WERI-Rb-1 (cell line): ENCODE measurements at places on chromosomes 7 and 10.
A peak's percentile ranks its signal among the peaks of the same experiment; 100 is the strongest.

DNA sequence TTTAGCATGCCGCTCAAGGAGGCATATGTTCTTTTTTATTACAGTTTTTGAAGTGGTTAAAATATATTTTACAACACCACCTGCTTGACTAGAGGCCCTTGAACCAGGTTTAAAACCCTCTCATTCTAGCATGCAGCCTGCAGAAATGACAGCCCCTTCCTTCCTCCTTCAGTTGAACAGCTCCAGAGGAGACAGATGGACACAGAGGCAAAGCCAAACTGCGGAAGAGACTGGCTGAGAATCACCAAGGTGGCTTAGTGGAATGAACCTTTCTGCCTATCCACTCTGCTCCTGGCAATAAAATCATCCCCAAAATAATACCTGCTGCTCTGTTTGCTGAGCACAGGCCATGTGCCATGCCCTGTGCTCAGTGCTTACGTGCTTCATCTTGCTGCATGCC is 23.9 kb upstream of the PLPP4 start:
- no peak for DNase-seq

GRCh38 chr7:107917763-107918651 is 27.0 kb downstream of the DLD start:
- no peak for DNase-seq

DNA sequence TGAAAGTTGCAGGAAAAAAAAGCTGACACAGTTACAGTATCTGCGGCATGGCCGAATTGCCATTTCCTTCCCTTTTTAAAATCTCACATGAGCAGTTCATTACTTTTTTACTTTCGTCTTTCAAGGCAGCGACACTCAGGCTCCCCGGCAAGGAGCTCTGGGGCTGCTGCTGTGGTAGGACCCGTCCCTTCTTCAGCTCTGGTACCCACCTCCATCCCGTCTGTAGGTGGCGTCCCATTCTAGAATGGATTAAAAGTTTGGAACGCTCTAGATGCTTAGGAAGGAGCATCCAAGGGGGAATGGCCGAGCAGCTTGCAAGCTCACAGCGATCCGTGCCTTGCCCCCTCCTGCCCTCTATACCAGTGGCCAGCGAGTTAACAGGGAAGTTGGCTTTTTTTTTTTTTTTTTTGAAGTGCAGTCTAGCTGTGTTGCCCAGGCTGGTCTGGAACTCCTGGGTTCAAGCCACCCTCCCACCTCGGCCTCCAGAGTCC is 22.8 kb upstream of the TTYH3 start:
- peak; percentile 46 for DNase-seq

GRCh38 chr10:90087197-90088023 is 386.0 kb downstream of the KIF20B start:
- no peak for DNase-seq

DNA sequence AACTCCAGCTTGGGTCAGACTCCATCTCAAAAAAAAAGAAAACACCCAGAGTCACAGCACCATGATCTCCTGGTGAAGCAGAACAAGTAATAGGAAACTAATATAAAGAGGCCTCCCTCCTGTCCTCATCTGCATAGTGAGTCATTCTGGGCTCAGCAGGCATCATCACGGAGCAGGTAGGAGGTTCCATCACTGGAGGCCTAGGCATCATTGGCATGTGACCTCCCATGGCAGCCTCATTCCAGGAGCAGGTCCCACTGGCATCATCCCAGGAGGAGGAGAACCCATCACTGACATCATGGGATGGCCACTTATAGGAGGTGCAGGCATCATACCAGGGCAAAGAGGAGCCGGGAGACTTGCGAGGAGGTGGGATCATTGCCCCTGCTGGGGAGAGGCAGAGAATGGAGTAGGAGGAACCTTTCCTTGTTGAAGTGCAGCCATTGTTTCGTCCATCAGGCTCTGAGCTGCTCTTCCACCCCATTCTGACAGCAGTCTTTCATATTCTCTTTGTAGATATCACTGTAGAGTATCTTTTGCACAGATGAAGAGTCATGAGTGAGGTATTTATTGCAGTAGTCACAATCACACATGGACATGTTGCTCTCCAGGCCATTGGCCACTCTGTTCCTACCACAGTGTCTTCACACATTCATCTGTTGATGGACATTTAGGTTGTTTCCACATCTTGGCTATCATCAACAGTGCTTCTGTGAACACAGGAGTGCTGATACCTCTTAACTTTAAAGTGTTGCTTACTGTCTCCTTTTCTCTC is 73.8 kb downstream of the OSBPL3 start:
- DNase-seq = no peak

- DNase-seq = no peak
Measured at GRCh38 chr10:132058793-132059759, 6.7 kb upstream of the JAKMIP3 start.

- DNase-seq = no peak
Measured at GRCh38 chr10:61503051-61503450, 49.9 kb upstream of the TMEM26 start.

- DNase-seq = no peak
Measured at GRCh38 chr7:20449176-20449575, 118.5 kb downstream of the ITGB8 start.

DNA sequence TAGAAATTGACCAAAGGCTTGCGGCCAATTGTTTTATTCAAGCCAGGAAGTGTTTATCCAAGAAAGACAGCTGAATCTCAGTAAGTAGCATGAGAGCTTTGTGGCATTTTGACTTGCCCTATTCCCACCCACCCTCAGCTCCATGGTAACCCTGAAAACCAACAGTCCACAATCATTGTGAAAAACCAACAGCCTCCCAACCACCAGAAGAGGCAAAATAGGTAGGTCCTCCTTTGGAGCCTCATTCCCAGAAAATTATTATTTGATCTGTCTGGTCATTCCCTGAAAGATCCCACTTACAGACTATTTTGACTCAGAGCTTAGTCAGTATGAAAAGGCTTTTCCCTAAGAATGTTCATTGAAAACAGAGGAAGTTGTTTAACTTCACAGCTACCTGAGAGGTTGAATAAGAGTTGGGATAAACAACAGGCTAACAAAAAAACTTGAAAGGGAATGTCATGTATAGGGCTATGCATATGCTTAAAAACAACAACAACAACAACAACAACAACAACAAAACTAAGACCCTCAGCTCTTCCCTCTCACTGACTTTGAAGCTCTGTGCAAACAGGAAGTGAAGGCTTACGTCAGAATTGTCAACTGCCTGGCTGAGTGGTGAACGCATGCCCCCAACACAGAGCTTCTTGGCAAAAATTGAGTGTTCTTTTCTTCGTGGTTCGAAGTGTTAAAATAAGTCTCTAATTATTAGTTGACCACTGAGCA is 11.2 kb downstream of the KPNA7 start:
- no peak for DNase-seq

- DNase-seq = peak; percentile 34
Measured at GRCh38 chr7:151275813-151276577, 27.5 kb upstream of the SMARCD3 start.

- no peak for DNase-seq
Measured at GRCh38 chr10:11274452-11274851, 256.8 kb downstream of the CELF2 start.

DNA sequence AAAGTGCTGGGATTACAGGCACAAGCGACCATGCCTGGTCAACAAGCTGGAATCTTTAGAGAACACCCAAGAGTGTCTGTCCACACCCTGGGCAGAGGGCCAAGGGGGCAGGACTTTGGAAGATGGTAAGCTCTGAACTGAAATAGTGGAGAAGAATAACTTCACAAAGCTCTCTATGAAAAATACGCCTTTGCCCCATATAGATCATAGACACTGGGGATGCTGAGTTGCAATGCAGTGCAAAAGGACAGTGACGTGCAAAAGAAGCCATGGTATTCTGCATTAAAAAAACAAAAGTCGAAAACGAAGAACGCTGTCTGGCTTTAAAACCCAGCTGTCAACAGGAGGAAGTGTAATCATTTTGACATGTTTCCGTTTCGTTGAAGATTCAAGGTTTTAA is 353.6 kb downstream of the CALN1 start:
- no peak for DNase-seq

GRCh38 chr10:84844461-84844860 is 516.1 kb downstream of the CCSER2 start:
- DNase-seq = no peak

DNA sequence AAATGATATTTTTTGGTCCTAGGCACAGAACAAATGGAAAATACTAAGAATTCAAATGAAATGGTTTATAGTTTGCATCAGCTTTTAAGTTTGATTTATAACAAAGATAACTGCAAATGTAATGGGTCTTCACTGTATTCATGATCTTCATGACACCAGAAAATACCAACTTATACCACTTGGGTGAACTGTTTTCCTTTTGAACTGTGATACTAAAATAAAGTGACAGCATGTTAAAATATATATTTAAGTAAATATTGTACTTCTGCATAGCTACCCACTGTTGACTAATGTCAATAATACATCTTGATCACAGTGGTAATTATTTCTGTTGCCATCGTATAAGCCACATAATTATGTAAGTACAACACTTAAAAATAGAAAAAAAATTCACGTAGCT is 442.0 kb upstream of the ANKRD30A start:
- no peak for DNase-seq

- peak; percentile 46 for DNase-seq
Measured at GRCh38 chr7:158369866-158370265, 217.8 kb downstream of the PTPRN2 start.

- no peak for DNase-seq
Measured at GRCh38 chr10:114501650-114502049, 97.3 kb upstream of the AFAP1L2 start.

- peak; percentile 40 for DNase-seq
Measured at GRCh38 chr10:104330168-104331110, 7.8 kb downstream of the ITPRIP start.

DNA sequence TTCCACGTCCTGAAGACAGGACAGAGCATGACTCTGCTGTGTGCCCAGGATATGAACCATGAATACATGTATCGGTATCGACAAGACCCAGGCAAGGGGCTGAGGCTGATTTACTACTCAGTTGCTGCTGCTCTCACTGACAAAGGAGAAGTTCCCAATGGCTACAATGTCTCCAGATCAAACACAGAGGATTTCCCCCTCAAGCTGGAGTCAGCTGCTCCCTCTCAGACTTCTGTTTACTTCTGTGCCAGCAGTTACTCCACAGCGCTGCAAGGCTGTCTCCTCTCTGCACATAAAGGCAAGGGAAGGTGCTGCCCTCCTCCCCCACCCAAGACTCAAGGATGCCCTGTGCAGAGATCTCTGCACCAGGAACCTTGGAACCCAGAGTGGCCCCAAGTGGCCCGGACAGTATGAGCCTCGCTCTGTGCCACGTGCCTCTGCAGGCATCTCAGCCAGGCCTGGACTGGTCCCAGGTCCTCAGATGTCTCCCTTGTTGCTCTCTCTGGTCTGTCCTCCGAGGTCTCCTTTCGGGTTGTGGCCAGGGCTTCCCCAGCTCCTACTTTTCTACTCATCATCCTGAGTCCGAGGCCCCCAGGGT is 230.3 kb upstream of the PRSS58 start:
- DNase-seq = no peak

DNA sequence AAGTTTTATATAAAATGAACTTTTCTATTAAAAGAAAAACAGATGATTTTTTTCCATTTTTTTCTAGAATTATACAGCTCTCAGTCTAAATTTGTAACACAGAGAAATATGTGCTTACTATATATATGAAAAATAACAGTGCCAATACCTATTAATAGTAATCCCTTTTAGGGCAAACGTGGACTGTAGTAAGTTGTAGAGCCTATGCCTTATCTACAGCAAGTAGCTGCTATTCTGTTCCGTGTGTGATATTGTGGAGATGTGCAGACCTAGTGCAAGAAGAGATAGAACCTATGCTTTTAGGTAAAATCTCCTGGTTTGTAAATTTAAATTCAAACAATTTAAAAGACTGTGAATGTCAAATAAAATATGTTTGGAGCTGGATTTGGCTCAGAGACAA is 72.9 kb downstream of the FAS start:
- no peak for DNase-seq

- DNase-seq = no peak
Measured at GRCh38 chr10:71254834-71255549, 42.6 kb downstream of the UNC5B start.

- peak; percentile 83 for DNase-seq
Measured at GRCh38 chr7:6558837-6559236, 7.6 kb upstream of the GRID2IP start.

- DNase-seq = no peak
Measured at GRCh38 chr10:22631646-22632278, 82.6 kb downstream of the PIP4K2A start.

DNA sequence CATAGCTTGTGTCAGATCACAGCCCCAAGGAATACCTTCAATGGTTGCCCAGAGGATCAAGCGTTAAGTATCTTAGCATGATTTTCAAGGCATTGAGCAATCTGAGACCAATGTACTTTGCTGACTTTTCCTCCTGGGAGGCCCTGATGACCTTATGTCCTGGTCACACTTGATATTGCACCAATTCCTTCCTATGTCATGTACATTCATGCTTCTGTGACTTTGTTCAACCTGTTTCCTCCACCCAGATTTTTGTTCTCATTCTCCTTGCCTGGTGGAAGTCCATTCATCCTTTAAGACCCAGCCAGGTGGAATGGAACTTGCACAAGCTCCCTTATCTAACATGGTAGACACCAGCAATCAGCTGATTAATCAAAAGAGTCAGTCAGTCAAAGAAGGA is 160.8 kb downstream of the PFKFB3 start:
- no peak for DNase-seq

GRCh38 chr7:99407872-99408378 is 472 bp downstream of the PDAP1 start:
- peak; percentile 49 for DNase-seq

GRCh38 chr10:132588301-132589013 is 50.9 kb downstream of the INPP5A start:
- DNase-seq = no peak

GRCh38 chr7:38934051-38934450 is 25.1 kb upstream of the VPS41 start:
- DNase-seq = no peak

GRCh38 chr7:66362136-66362535 is 157.0 kb downstream of the TPST1 start:
- DNase-seq = no peak

- peak; percentile 73 for DNase-seq
Measured at GRCh38 chr7:67786021-67786420, 789.4 kb downstream of the TYW1 start.

- DNase-seq = no peak
Measured at GRCh38 chr7:50615519-50616080, 50.4 kb upstream of the DDC start.

DNA sequence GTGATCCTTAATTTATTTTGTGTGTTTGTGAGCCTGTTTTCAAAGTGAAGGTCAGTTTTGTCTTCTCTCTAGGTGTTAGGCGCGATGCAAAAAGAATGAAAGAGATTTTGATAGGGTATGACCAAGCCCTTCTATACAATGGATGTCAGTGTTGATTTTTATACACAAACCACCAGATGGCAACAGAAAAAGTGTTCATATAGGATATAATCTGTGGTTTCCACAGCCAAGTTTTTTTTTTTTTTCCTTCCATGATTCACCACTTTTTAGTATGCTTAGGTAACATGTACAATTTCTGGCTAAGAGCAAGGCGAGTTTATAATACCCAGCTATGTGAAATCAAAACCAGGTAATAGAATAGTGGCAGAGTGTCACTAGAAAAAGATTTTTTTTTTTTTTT is 8.1 kb downstream of the SDK1 start:
- DNase-seq = no peak

GRCh38 chr10:7085147-7085912 is 325.5 kb downstream of the SFMBT2 start:
- no peak for DNase-seq

- DNase-seq = no peak
Measured at GRCh38 chr10:11444155-11444530, 167.3 kb downstream of the USP6NL start.
